ENCODE measurements at places on chromosomes 12 and 14. TPM values are rescaled to one million over a fixed set of nuclear protein-coding genes. Genes with fewer than 3 reads are reported as not detected.

GRCh38 chr12:121224591-121224990, 14.7 kb downstream of the P2RX4 start:
- no peak for DNase-seq

DNA sequence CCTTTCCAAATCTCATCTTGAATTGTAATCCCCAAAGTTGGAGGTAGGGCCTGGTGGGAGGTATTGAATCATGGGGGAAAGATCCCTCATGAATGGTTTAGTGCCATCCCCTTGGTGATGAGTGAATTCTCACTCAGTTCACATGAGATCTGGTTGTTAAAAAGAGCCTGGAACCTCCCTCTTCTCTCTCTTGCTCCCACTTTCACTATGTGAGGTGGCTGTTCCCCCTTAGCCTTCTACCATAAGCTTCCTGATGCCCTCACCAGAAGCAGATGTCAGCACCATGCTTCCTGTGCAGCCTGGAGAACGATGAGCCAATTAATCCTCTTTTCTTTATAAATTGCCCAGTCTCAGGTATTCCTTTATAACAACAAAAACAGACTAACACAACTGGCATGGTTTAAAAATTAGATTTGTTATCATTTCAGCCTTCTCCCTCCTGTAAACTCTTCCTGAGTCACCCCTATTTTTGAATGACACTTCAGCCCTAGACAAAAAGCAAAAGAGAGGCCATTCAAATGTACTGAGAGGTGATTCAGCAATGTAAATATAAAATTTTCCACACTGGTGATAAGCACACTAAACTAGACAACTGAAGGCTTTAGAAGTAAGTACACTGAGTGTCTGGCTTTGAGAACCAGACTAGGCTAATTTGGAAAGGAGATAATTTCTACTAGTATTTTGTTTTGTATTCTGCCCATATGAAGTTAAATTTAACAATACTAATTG, 212.1 kb upstream of the ABCD2 start:
- DNase-seq = no peak

- DNase-seq = no peak
Measured at GRCh38 chr14:80930836-80931389, 10.6 kb downstream of the CEP128 start.

CCDC175 gene
- total RNA-seq = not detected

- no peak for DNase-seq
Measured at GRCh38 chr12:2347137-2347843, 294.5 kb downstream of the CACNA1C start.

GLT8D2 gene
- 40.3 TPM for total RNA-seq

LPAR5 gene
- total RNA-seq = 2.6 TPM

- DNase-seq = no peak
Measured at GRCh38 chr12:127257366-127257935, 1009.5 kb upstream of the TMEM132C start.

DNA sequence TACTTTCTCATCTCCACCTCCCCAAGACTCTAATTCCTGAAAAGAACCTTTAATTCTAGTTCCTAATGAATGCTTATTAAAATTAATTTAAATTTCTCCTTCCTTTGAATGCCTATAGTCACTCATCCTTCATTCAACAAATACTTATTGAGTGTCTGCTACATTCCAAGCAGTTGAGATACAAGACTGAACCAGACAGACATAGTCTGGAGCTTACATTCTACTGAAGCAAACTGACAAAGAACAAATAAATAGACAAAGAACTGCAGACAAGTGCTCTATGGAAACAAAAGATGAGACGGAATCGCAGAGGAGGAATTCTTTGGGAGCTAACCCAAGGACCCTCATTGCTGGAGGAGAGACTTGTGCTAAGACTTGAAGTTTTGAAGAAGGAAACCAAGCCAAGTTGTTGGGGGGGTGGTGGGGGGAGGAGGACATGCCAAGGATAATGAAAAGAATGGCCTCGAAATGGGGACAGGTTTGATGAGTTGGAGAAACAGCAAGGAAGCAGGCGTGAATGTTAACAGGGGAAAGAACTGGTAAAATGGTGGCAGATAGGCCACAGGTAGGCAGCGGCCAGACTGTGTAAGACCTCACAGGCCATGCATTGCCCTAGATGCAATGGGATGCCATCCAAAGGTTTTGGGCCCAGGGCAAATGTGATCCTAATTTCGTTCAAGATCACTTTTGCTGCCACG, 9.7 kb upstream of the TDG start:
- peak; percentile 9 for DNase-seq
